ENCODE measurements at places on chromosomes 1 and 21. TPM values are rescaled to one million over a fixed set of nuclear protein-coding genes. Genes with fewer than 3 reads are reported as not detected.

KIF17 gene
- 0.36 TPM for total RNA-seq

CYP2J2 gene
- not detected for total RNA-seq

CCDC27 gene
- not detected for total RNA-seq

GRCh38 chr1:18385239-18385790 lies 95.4 kb upstream of the KLHDC7A start:
- no peak overlapping the region for H3K27ac ChIP-seq
- no peaks in the 10 kb centered on the region for H3K36me3 ChIP-seq
- DNase-seq, result no peak
- H3K4me3 ChIP-seq, result no peak overlapping the region
- no peaks in the 10 kb centered on the region for H3K4me1 ChIP-seq
- no peaks in the 10 kb centered on the region for H3K27me3 ChIP-seq

GRCh38 chr1:19340387-19340937 lies 28.3 kb downstream of the SLC66A1 start:
- DNase-seq, result no peak
- H3K36me3 ChIP-seq, result peaks cover 59% of the 10 kb centered on the region
- H3K4me3 ChIP-seq, result no peak overlapping the region

Measured in osteoblast (primary cell).